ENCODE measurements at places on chromosomes 2 and 18.

- no peak for DNase-seq
These were observed 117.9 kb downstream of the CSRNP3 start for GRCh38 chr2:165587335-165587938.

- DNase-seq = no peak
These were observed 125.0 kb upstream of the MSH6 start for GRCh38 chr2:47657886-47658489.

DNA sequence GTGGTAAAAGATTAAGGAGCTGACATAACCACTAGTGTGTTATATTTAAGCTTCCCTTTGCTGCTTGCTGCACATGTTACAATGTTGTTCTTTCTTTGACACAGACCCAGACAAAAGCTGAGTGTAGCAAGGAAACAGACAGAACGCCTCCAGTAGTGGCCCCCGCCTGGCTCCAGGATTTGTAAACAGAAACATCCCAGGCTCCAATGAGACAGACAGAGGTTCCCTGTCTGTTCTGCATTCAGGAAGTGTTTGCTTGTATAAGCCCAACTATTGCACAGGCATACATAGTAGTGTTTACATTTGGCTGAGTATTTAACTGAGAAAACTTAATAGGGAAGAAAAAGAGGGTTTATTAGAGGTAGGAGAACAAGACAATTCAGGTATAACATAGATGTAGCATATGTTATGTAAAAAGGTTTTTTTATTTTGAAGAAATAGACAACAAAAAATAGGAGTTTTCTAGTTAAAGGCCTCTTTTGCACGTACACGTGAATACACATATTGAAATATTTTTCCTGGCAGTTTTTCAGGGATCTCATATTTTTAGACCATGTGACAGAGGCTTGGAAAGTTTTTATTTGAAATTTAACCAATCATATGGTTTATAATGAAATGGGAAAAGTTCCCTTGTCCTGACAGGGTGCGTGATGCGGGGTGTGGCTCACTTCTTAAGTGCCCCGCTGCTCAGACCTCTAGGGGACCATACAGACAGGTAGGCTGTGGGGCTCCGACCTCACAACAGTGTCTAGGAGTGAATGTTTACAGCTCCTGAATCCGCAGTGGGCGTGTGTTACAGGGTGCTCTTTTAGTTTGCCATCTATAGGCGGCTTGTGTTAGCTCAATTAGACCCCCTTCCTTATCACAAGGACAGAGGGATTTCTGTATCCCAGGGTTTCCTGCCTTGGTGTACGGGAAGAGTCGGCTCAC lies 118.4 kb downstream of the BMPR2 start:
- DNase-seq = no peak

GRCh38 chr2:207387001-207387571 lies 142.7 kb upstream of the CREB1 start:
- DNase-seq = no peak

GRCh38 chr2:233446121-233446520 lies 91.8 kb downstream of the DGKD start:
- no peak for DNase-seq

GRCh38 chr2:131043199-131044074 lies 49.8 kb downstream of the FAM168B start:
- no peak for DNase-seq

DNA sequence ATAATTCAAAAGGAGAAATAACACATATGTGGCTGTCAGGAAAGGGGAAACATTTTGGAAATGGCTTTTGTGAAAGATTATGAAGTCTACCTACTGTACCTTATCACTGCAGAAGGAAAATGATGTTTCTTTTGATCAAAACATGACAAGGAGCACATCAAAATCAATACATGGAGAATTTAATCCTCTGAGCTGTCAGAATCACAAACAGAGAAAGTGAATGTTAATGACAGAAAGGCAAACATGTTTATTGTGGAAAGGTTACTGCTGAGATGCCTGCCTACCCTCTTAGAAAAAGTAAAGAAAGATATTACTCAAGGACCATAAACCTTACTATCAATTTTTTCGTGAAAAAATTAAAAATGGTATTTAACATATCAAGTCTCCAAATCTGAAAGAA lies 794.5 kb upstream of the GYPC start:
- no peak for DNase-seq

DNA sequence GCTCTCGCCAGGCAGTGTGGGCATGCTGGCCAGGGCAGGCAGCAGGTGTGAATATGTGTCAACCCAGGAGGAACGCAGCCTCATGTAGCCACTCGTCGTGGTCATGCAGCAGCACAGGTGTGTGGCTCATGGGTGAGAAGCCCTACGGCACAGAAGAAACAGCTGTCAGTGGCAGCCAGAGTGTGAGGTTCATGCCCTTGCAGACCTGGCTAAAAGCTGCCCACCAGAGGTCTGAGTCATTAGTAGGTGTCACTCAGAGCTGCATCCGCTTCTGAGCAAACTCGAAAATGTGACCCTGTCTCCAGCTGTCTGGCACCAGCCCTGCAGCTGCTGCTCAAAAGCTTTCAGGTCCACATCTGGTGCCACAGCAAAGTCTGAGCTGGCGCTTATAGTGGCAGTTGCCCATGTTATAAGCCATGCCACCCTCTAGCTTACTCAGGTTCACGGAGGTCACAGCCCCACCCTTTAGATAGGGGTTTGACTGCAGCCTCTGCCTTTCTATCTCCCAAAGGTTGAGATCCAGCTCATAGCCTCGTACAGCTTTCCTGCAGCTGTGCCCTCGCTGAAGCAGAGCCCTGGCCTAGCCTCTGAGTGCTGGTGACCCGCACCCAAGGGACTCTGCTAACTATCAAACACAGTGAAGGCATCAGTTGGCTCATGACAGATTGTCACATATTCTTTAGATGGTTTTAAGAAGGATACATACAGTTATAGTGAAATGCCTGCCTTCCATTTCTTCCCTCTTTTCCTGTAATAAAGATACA lies 195.0 kb downstream of the CCDC102B start:
- no peak for DNase-seq

DNA sequence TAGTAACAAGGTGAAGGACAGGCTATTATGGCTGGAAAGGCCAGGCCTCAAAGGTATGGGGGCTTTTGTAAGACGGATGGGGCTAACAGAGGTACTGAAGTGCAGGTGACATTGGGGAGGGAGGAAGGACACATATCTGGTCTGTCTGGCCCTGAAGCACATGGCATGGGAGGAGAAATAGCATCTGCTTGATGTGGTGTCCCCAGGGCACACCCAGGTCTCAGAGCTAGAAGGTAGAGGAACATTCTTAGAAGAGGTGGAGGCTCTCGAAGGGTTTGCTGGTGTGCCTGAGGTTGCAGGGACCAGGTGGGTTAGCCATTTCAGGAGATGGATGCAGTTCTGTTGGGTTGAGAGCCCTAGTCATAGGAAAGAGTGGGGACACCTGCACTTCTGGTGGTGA lies 9.5 kb downstream of the RALB start:
- DNase-seq = no peak

DNA sequence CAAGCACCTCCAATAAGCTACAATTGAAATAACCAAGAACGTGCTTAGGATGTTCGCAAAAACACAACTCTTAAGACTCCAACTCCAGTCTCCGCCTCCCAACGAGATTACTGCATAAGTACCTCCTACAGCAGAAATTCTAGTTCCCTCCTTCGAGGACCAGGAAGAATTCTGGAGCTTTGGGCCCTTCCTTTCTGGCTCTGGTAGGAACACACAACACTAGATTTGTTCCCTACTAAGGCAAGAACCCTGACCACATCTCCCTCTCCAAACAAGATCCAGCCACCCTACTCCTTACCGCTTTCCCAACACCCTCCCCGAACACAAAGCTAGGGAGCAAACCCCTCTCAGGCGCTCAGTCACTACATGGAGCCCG lies 721 bp downstream of the ADAM17 start:
- peak; percentile 65 for DNase-seq

DNA sequence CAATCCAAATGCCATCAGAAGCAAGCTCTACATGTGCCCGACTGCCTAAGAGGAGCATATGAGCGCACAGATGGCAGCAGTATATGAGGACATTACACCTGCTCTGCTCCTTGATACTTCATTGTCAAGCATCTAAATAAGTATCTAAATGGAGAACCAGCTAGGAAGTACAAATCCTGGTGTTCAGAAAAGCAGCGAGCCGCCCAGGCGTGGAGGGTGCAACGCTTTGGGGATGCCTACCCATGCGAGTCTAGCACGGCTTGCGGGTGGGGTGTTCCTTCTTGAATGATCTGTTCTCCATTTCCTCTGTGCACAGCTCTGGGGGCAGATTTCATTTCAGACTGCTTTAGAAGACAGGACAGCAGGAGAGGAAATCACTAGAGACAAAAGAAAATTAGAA lies 63.0 kb upstream of the BCL2L11 start:
- no peak for DNase-seq

DNA sequence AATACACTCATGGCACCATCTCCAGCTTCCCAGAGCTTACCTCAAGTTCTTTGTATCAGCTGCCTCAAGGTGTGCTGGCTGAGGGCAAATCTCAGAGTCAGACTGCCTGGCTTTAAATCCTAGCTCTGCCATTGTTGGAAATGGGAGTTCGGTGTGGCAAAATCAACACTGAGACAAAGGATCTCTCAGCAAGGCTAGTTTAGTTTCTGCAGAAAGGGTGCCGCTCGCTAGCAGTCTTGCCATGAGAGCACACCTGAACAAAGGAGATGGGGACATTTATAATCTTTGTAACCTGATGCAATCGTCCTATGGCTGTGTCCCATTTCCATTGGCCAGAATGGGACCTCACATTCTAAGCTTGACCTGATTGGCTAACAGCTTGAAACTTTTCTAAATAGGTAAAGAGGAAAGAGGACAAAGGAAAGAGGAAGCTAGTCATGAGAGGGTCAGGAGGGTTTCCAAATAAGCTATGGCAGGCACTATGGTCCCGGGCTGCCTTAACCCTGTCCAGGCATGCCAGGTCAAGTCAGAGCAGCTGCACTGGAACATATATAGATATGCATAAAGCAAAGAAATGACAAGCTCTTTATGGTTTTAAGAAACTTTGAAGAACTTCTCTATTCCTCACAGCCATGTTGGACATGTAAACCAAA lies 4.3 kb upstream of the UBE2F start:
- DNase-seq = no peak

GRCh38 chr18:58416704-58417683 lies 211.9 kb downstream of the ALPK2 start:
- no peak for DNase-seq

GRCh38 chr2:102765061-102765460 lies 3.2 kb downstream of the TMEM182 start:
- DNase-seq = no peak

DNA sequence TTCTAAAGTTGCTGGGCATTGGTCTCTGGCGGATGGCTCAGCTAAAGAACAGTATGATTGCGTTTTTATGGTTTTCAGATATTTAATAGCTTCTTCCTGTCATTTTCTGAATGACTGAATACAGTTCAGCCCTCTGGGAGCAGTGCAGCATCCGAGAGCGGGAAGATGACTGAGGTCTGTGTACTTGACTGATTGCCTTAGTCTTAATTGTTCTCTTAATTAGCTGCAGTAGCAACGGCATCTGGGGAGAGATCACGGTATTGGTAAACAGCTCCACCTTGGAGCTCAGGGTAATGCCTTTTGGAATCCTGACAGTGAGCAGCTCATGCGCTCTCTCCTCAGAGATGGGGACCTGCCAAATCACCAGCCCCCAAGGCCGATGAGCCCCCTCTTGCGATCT lies 481.4 kb upstream of the SPRED2 start:
- DNase-seq = no peak

DNA sequence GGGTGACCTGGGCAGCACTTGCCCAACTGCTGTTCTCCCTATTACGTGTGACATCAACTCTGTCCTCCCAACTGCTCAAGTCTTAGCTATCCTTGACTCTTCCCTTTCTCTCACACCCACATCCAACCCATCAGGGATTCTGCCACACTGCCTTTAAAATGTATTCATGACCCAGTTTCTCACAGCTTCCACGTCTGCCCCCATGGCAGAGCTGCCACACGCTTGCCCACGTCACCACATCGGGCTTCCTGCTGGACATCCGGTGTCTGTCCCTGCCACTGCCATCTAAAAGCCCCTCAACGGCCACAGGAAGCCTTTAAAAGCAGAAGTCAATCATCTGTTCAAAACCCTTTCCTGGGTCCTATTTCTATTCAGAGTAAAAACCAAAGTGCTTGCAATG lies 233.1 kb upstream of the POU3F3 start:
- no peak for DNase-seq

DNA sequence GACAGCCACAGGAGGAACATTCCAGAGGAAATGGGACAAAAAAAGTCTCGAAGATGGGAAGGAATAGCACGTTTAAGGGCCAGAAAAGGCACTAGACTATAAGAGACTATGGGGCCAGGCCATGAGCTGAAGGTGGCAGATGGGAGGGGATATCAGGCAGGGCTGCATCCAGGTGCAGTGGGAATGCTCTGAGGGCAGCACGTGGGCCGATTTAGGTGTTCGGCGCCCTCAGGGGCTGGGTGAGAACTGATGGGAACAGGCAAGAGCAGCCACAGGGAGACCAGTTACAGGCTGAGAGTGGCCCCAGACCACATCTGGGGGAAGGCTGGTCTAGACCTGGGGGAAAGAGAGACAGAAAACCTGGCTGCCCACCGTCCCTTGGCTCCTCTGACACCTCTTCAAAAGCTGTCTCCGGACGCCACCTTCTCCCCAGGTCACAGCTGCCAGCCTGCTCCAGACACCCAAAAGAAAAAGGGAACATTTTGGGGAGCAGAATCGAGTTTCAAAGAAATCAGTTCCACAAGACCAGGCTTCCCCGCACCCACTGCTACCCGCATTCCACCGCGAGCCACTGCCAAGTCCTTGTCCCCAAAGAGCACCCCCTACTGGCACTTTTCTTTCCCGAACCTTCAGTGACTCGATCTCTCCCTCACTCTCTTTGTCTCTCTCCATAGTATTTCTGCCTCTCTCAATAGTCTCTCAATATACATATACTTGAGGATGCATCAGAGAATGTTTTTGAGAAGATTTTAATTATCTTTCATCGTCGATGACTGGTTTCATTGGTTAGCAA lies 190.1 kb upstream of the AGAP1 start:
- DNase-seq = no peak

GRCh38 chr2:108924580-108925251 lies 64.3 kb downstream of the EDAR start:
- DNase-seq = no peak

DNA sequence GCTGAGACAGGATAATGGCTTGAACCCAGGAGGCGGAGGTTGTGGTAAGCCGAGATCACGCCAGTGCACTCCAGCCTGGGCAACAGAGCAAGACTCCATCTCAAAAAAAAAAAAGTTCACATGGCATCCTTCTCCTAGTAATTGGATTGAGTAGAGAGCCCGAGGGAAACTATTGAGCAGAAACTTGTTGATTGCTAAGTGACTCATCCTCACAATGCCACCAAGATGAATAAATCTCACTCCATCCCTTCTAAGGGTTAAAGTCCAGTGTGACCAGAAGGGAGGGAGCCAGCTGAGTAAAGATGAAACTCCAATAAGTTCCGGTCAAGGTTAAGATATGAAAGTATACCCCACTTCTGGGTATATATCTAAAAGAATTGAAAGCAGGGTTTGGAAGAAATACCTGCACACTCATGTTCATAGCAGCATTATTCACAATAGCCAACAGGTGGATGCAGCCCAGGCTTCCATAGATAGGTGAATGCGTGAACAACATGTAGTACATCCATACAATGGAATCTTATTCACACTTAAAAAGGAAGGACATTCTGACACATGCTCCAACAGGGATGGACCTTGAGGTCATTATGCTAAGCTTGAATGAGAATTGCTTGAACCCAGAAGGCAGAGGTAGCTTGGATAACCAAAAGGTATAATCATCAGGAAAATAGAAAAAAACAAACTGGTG lies 13.0 kb upstream of the FHL2 start:
- DNase-seq = no peak

GRCh38 chr2:235660484-235661082 lies 166.7 kb downstream of the AGAP1 start:
- DNase-seq = no peak

GRCh38 chr2:238846628-238847418 lies 1.1 kb upstream of the TWIST2 start:
- DNase-seq = no peak
